ENCODE measurements at places on chromosomes 13 and 19.

GRCh38 chr13:110216006-110216397 lies 91.0 kb downstream of the COL4A1 start:
- DNase-seq, result no peak

DNA sequence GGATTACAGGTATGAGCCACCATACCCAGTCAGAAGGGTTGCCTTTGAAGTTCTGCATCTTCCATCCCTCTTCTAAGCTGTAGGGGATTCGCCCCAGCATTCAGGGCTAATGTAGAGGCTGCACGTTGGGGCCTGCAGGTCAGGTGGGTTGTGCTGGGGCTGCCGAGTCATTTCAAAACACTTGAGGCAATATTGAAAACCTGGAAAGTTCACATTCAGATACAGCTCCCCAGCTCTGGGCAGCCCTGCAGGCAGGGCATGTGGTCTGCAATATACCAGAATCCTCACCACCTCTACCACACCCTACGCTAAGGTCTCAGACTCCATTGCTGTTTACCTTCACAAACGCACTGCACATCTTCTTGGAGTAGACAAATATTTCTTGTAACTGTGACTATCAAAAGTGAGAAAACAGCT lies 24.6 kb downstream of the CCNE1 start:
- DNase-seq, result no peak

DNA sequence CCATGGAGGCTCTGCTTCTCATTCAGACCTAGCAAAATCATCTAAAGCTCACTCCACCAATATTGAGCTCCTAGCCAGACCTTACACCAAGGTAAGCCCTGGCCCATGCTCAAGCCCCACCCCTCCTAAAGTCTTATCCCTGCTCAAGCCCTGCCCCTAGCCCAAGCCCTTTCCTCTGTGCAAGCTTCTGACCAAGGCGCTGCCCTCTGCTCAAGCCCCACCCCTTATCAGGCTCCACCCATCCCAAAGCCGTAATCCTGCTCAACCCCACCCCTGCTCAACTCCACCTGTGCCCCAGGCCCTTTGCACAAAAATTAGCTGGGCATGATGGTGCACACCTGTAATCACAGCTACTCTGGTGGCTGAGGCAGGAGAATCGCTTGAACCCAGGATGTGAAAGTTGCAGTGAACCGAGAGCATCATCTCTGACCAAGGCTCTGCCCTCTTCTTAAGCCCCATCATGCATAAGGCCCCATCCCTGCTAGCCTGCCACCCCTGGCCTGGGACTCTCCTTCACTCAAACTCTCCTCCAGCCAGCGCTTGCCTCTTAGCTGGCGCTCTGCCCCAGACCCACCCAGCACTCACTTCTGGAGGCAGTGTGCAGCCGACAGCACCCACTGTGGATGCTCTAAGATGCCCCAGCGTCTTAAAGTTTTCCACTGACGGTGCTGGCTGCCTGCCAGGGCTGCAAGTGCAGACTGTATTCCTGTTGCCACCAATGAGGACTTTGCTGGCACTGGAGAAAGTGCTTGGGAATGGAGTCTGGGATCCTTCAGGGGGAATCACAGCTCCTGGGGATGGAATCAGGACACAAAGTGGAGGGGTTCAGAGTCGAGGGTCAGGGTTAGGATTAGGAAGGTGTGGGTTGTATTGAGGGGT lies 16.5 kb downstream of the KLK4 start:
- DNase-seq, result no peak

DNA sequence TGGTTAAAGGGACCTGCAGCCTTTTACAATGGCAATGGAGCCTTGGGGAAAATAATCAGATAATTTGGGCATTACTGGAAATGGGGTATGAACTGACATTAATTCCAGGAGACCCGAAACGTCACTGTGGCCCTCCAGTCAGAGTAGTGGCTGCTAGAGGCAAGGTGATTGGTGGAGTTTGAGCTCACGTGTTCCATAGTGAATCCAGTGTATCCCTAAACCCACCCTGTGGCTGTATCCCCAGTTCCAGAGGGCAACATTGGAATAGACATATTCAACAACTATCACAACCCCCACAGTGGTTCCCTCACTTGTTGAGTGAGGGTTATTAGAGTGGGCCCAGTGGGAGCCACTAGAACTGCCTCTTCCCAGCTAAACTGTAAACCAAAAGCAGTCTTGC lies 3.3 kb upstream of the LILRA2 start:
- no peak for DNase-seq

GRCh38 chr19:47723581-47723940 lies 10.3 kb downstream of the EHD2 start:
- DNase-seq, result no peak

GRCh38 chr19:46639358-46640182 lies 3.6 kb upstream of the GNG8 start:
- no peak for DNase-seq

- DNase-seq, result no peak
These were observed 1.2 kb downstream of the RABAC1 start for GRCh38 chr19:41957838-41958366.

- no peak for DNase-seq
These were observed 21.0 kb upstream of the GRWD1 start for GRCh38 chr19:48424694-48425219.

GRCh38 chr13:23472189-23472588 lies 38.7 kb upstream of the SACS start:
- DNase-seq, result no peak

DNA sequence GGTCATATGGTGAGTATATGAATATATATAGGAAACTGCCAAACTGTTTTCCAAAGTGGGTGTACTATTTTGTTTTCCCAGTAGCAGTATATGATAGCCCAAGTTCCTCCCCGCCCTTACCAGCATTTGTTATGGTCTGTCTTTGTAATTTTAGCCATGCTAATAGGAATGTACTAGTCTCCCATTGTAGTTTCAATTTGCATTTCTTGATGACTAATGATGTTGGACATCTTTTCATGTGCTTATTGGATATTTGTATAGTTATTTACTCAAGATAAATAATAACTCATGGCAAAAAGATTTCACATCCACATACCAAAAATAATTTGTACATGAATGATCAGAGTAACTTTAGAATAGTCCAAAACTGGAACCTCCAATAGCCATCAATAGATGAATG lies 75.3 kb upstream of the SERP2 start:
- no peak for DNase-seq

GRCh38 chr19:13010038-13010991 lies 15.0 kb downstream of the NFIX start:
- DNase-seq, result no peak

- DNase-seq, result no peak
These were observed 6.1 kb downstream of the SLC35E1 start for GRCh38 chr19:16566161-16566560.

DNA sequence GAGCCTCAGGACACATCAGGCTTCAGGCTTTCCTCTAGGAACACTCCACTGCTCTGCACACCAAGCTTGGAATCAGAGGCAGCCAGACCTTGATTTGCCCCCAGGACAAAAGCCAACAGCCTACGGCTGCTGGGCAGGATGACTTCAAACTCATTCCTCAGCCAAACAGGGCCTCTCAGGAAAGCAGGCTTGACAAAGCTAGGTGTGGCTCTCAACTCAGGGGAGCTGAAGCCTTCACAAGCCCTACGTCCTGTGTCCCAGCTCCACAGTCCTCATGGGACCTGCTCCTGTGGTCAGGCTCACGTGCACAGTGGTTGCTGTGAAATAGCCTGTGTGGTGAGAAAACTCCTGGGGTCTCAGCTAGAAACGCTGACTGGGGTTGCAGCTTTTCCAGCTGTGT lies 398.9 kb upstream of the ZNF507 start:
- no peak for DNase-seq

- DNase-seq, result no peak
These were observed 1379.9 kb downstream of the UQCRFS1 start for GRCh38 chr19:27833031-27833430.

DNA sequence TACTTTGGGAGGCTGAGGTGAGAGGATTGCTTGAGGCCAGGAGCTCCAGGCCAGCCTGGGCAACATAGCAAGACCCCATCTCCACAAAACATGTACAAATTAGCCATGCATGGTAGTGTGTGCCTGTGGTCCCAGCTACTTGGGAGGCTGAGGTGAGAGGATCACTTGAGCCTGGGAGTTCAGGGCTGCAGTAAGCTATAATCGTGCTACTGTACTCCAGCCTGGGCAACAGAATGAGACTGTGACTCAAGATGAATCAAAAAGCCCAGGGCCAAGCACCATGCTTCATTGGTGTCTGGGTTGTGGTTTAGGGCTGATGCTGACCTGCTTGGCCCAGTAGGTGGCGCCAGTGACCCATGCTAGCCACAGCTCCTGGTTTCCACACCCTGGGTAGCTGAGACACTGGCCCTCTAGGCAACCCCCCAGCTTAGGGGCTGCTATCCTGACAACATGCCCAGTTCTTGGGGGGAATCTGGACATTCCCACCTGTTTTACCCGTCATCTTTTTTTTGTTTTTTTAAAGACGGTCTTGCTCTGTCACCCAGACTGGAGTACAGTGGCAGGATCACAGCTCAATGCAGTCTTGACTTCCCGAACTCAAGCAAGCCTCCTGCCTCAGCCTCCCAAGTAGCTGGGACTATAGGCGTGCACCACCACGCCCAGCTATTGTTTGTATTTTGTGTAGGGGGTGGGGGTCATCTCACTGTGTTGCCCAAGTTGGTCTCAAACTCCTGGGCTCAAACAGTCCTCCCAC lies 5.5 kb downstream of the CCDC124 start:
- peak; percentile 73 for DNase-seq

- DNase-seq, result no peak
These were observed 8.8 kb downstream of the METTL21C start for GRCh38 chr13:102686024-102686423.

GRCh38 chr13:45522571-45522970 lies 57.8 kb downstream of the COG3 start:
- no peak for DNase-seq

GRCh38 chr13:76939215-76939614 lies 9.1 kb upstream of the ACOD1 start:
- DNase-seq, result no peak

- DNase-seq, result no peak
These were observed 12.3 kb downstream of the ATP7B start for GRCh38 chr13:51998723-51999509.

- no peak for DNase-seq
These were observed 413.4 kb upstream of the PCDH9 start for GRCh38 chr13:67643516-67644055.

- peak; percentile 82 for DNase-seq
These were observed at the start of gene FGF22 for GRCh38 chr19:639253-640160. Gene FGF22 (plus strand): TSS chr19:639879. CDS start chr19:639926, 47 bp downstream.

GRCh38 chr19:18898081-18898606 lies 2.2 kb upstream of the CERS1 start:
- DNase-seq, result no peak

GRCh38 chr19:30256496-30256850 lies 115.7 kb upstream of the ZNF536 start:
- no peak for DNase-seq

GRCh38 chr19:3184847-3185460 lies 776 bp upstream of the NCLN start:
- DNase-seq, result peak; percentile 46

DNA sequence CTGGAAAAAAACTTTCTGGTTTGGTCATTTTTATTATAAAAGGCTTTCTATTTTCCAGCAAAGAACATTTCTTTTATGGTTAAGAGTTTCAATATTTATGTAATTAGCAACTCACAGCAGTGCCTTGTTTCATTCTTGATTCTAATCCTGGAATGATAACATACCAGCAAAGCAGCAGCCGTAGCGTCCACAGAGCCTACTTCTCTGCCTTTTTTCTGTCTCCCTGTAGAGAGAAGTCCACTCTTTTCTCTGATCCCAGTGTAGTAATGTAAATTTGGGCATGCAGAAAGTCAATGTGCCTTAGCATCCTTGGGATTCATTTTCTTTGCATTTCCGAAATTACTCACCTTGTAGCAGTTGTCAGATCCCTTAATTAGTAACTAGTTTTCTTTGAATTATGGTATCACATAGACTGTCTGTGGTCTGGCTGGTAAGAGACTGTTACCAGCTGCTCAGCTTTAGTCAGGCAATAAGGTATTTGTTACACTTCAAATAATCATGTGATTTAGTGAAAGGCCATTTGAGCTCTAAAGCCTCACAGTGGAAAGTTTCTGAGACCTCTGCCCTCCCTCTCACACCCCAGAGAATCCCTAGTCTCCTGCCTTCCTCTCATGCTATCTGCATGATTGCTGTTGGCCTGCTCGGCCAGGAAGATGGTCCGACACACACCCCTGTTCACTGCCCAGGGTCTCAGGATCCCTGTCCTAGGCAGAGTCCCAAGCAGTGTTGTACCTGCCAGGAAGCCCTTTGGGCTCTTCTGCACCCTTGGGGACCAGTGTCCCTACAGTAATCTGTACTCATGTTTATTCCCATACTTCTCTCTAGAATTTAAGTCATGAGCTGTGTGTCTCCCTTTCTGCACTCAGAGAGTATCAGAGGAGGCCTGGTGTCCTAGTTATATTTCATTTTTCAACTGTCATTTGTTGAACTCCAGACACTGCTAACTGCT lies 86.3 kb downstream of the LRCH1 start:
- DNase-seq, result no peak

- DNase-seq, result no peak
These were observed 9.7 kb downstream of the PRKACA start for GRCh38 chr19:14107581-14108461.

- no peak for DNase-seq
These were observed 85.6 kb downstream of the RXFP2 start for GRCh38 chr13:31824705-31825517.

DNA sequence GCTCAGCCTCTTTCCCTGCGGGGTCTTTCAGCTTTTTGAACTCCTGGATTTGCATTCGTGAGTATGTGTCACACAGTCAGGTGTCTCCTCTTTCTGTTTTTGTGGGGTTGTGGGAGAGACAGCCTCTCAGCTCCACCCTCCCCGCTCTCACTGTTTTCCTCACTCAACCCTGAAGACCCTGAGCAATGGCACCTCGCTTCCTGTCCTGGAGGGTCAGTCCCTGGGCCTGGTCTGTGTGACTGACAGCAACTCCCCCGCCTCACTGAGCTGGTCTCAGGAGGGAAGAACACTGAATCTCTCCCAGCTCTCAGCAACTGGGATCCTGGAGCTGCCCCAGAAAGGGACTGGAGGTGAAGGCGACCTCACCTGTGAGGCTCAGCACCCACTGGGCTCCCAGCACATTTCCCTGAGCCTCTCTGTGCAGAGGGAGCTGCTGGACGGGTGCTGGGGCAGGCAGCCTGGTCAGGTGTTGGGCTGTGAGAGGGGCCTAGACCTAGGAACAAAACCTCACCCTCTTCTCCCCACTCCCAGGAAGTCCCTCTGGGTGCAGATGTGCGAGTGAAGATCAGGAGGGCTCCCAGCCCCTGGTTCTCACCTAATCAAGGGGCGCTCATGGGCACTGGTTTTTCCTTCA lies 4.2 kb upstream of the SIGLEC7 start:
- DNase-seq, result no peak

GRCh38 chr13:68481130-68481529 lies 1251.0 kb upstream of the PCDH9 start:
- DNase-seq, result no peak

Measured in omental fat pad (tissue), 4 donors.